Liver (tissue), 10 donors: ENCODE measurements at places on chromosomes 6 and 20. TPM values are rescaled to one million over a fixed set of nuclear protein-coding genes. Genes with fewer than 3 reads are reported as not detected.

The TENT5A gene
- 4.0 TPM for polyA plus RNA-seq

The DLK2 gene
- polyA plus RNA-seq: 0.08 TPM

The TRIM26 gene
- polyA plus RNA-seq: 16.9 TPM

- no peak overlapping the region for H3K27ac ChIP-seq
- H3K27me3 ChIP-seq: no peaks in the 10 kb centered on the region
- H3K36me3 ChIP-seq: no peaks in the 10 kb centered on the region
- no peak for DNase-seq
Observed at GRCh38 chr6:128557081-128557480, 36.7 kb upstream of the PTPRK start.

DNA sequence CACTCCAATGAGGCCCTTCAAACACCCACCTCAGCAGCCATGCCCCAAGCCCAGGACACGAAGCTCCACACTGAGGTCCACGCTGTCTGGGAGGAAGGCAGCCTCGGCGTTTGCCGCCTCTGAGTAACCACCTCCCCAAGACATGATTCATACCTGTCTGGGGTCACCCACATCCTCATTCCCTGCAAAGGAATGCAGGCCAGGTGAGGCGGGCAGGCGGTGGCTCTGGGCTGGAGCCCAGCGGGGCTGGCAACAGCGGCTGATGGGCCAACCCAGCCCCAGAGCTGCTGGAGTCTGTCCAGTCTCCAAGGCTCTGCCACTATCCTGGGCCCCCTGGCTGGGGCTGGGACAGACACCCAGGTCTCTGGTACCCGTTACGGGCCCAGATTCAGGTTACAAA, 14.8 kb downstream of the PMEPA1 start:
- H3K4me1 ChIP-seq: no peaks in the 10 kb centered on the region
- no peaks in the 10 kb centered on the region for H3K36me3 ChIP-seq
- DNase-seq: no peak
- no peak overlapping the region for H3K27ac ChIP-seq
- H3K27me3 ChIP-seq: peaks cover 5% of the 10 kb centered on the region

DNA sequence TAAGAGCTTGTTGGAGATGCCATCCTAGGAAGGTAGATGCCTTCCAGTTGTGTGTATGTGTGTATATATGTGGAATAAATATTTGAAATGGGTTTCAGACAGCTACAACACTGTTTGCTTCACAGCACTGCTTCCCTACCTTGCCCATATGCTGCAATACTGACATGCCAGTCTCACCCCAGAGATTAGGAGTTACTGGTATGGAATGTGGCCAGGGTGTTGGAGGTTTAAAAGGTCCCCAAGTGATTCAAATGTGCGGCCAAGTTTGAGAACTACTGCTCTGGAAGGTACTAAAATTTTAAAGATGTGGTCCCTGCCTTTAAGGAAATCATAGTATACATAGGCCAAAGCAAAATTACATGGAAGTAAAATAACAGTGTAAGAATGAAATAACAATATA, 39.5 kb downstream of the BCKDHB start:
- H3K27ac ChIP-seq: no peak overlapping the region
- H3K4me1 ChIP-seq: no peaks in the 10 kb centered on the region
- no peaks in the 10 kb centered on the region for H3K27me3 ChIP-seq

DNA sequence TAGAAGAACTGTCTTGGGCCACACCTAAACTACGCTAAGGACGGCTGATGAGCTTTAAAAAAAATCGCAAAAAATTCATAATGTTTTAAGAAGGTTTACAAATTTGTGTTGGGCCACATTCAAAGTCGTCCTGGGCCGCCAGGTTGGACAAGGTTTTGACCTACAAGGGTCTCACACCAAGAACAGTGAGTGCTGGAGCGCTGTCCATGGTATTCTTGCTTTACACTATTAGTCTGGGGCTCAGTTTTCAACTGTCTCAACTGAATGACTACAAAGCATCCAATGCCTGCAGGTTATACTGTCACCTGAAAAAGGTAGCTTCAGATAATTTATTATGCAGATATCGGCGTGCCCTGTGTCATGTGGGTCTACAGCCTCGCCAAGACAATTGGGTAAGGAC, 3.7 kb upstream of the FAXC start:
- no peaks in the 10 kb centered on the region for H3K36me3 ChIP-seq
- no peaks in the 10 kb centered on the region for H3K27me3 ChIP-seq
- H3K4me1 ChIP-seq: peaks cover 7% of the 10 kb centered on the region
- H3K4me3 ChIP-seq: no peak overlapping the region
- H3K27ac ChIP-seq: no peak overlapping the region

- no peak overlapping the region for H3K4me3 ChIP-seq
- no peak overlapping the region for H3K27ac ChIP-seq
- no peak for DNase-seq
- H3K36me3 ChIP-seq: no peaks in the 10 kb centered on the region
- no peaks in the 10 kb centered on the region for H3K27me3 ChIP-seq
Observed at GRCh38 chr6:74927299-74927698, 278.6 kb downstream of the COL12A1 start.

DNA sequence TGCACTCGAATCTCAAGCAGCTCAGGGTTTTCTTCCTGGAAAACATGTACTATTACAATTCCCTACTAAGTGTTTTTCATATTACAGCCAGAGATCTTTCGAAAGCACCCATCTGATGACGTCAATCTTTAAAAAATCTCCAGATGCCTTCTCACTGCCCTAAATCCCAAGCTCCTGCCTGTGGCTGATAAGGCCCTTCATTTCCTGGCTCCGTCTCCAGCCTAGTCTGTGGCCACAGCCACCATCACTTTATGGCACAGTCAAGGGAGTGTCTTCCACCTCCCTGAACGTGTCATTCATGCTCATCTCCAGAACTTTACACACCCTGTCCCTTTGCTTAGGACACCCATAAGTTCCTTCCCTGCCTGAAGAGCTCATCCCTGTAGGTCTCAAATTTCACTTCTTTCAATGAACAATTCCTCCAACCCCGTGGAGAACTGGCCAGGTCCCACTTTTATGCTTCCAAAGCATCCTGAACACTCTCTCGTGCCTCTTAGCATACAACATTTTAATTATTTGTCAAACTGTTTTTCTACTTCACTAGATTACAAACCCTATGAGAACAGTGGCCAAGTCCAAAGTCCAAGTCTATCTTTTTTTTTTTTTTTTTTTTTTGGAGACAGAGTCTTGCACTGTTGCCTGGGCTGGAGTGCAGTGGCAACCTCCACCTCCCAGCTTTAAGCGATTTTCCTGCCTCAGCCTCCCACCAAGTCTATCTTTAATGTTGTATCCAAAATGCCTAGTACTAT, 106.1 kb upstream of the AGPAT4 start:
- no peak overlapping the region for H3K4me3 ChIP-seq
- DNase-seq: no peak
- no peaks in the 10 kb centered on the region for H3K27me3 ChIP-seq
- H3K36me3 ChIP-seq: no peaks in the 10 kb centered on the region

GRCh38 chr6:73264446-73264845, 1.4 kb upstream of the KHDC1 start:
- H3K4me3 ChIP-seq: no peak overlapping the region
- DNase-seq: no peak
- H3K4me1 ChIP-seq: no peaks in the 10 kb centered on the region
- no peaks in the 10 kb centered on the region for H3K27me3 ChIP-seq
- no peak overlapping the region for H3K27ac ChIP-seq
- H3K36me3 ChIP-seq: no peaks in the 10 kb centered on the region
